ENCODE measurements at places on chromosomes 7 and 10. TPM values are rescaled to one million over a fixed set of nuclear protein-coding genes. Genes with fewer than 3 reads are reported as not detected.

Gene CPA1
- total RNA-seq: 7.6 TPM

Gene TMEM213
- total RNA-seq: not detected

Gene TLX1
- total RNA-seq: 0.13 TPM

Gene PAX4
- not detected for total RNA-seq

Gene FXYD4
- total RNA-seq: not detected

DNA sequence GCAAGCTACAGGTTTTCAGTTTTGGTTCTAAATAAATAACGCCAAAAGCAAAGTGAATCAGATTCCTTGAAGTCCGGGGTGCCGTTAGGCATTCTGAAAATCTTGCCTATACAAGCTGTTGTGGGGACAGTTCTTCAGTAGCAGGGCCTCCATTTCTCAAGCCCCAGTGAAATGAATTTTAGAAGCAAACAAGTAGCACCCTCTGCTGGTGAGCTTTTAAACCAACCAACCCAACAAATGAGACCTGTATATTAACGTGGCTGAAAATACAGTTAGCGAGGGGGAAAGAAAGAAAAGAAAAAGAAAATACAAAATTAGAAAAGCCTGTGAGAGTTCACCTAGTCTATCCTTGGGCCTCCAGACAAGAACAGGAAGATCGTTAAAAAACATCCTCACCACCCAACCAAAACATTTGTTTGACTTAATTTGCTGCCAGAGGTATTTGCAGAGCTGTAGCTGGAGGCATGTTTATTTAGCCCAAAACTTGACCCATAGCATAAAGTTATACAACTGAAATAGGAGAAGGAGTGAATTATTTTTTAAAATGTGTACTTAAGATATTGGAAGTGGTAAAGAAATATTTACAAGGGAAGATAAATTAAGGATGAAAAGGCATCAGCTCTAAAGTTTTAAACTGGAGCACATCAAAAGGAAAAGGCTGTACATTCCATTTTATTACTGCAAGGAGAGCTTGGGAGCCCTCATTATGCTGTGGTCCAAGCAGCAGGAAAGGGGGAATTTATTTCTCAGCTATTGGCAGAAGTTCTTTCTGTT lies 98.9 kb downstream of the DYNC1I1 start:
- H3K4me3 ChIP-seq: no peak overlapping the region
- H3K27me3 ChIP-seq: peaks cover 3% of the 10 kb centered on the region

DNA sequence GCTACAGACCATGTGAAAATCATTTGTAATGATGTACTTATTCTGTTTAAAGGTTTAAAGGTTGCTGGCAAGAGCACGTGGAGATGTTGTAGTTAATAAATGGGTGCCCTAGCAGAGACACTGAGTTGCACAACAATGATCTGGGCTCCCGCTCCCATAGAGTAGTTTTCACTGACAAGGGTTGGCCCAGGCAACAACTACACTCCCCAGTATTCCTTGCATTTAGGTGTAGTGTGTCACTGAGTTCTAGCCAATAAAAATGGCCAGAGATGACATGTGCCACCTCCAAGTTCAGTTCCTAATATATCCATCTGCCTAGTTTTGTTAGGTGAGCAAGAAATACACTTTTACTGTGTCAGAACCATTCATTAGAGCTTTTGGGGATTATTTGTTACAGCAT lies 392.1 kb upstream of the MTPN start:
- H3K36me3 ChIP-seq: no peaks in the 10 kb centered on the region
- DNase-seq: no peak
- H3K4me3 ChIP-seq: no peak overlapping the region
- no peak overlapping the region for H3K27ac ChIP-seq

DNA sequence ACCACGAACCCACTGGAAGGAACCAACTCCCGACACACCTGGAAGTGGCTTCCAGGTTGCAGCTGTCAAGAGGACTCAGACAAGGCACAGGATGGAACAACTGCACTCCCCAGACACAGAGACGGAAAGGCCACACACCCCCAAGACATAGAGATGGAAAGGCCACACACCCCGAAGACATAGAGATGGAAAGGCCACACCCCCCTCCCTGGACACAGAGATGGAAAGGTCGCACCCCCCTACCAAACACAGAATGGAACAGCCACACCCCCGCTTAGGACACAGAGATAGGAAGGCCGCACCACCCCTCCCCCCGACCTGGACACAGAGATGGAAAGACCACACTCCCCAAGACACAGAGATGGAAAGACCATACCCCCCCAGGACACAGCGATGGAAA lies 7.6 kb downstream of the ZNF511 start:
- H3K4me1 ChIP-seq: no peaks in the 10 kb centered on the region
- H3K27me3 ChIP-seq: no peaks in the 10 kb centered on the region
- no peak overlapping the region for H3K27ac ChIP-seq

- no peaks in the 10 kb centered on the region for H3K36me3 ChIP-seq
- no peak overlapping the region for H3K27ac ChIP-seq
These were observed 533.8 kb upstream of the LRRN3 start for GRCh38 chr7:110557136-110557535.

DNA sequence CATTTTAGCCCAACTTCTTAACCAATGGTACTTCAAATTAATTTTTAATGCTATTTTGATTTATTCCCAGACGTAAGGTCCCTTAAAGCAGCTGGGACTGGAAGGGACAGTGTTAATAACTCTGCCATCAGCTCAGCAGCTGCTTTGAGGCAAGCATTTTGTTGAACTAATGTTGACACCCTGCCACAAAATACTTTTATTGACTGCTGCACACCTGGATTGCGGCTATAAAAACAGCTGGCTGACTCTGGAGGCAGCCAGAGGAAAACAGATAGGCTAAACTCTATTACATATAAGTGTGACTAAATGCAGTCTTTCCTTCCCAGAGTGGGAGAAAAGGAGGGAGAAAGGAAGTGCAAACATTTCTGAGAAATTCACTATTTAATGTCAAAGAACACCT lies 77.6 kb downstream of the ETV1 start:
- H3K4me1 ChIP-seq: no peaks in the 10 kb centered on the region
- H3K36me3 ChIP-seq: no peaks in the 10 kb centered on the region
- no peak for DNase-seq
- H3K27me3 ChIP-seq: no peaks in the 10 kb centered on the region
- no peak overlapping the region for H3K27ac ChIP-seq

- no peaks in the 10 kb centered on the region for H3K36me3 ChIP-seq
- no peak overlapping the region for H3K27ac ChIP-seq
- DNase-seq: no peak
- no peaks in the 10 kb centered on the region for H3K4me1 ChIP-seq
- H3K27me3 ChIP-seq: no peaks in the 10 kb centered on the region
These were observed 16.1 kb upstream of the CDK14 start for GRCh38 chr7:90580051-90580450.

GRCh38 chr7:77427996-77428603 lies 12.0 kb upstream of the GSAP start:
- no peak overlapping the region for H3K4me3 ChIP-seq
- DNase-seq: no peak
- no peaks in the 10 kb centered on the region for H3K36me3 ChIP-seq
- no peak overlapping the region for H3K27ac ChIP-seq

DNA sequence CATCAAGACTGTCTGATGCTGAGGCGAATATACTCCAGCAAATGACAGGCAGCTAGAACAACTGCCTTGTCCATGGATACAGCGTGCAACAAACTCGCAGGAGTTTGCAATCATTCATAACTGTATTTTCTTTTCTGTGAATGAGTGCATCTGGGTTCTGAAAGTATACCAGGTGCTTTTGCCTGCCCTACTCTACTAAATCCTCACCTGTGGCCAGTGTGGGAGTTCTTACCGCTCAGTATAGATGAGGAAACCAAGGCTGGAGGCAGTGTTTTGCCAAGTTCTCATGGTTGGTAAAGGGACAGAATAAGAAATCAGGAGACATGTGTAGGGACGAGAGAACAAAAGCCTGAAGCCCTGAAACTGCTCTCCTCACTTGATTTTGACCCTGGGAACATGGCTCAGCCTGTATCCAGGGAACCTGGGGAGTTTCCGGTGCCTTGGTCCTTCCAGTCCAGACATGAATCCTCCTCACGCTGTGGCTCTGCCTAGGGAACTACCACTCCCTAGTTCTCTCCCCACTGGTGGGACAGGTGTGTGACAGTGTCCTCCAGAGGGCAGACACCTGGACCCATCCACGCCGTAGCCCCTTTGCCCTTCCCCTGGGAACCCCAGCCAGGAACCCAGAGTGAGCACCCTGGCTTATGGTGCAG lies 142.0 kb downstream of the CDH23 start:
- no peak overlapping the region for H3K4me3 ChIP-seq
- H3K4me1 ChIP-seq: no peaks in the 10 kb centered on the region
- H3K27ac ChIP-seq: no peak overlapping the region
- H3K36me3 ChIP-seq: no peaks in the 10 kb centered on the region
- DNase-seq: no peak

GRCh38 chr10:33703501-33704213 lies 369.2 kb upstream of the NRP1 start:
- no peaks in the 10 kb centered on the region for H3K36me3 ChIP-seq
- H3K4me1 ChIP-seq: no peaks in the 10 kb centered on the region
- DNase-seq: no peak
- no peaks in the 10 kb centered on the region for H3K27me3 ChIP-seq
- no peak overlapping the region for H3K27ac ChIP-seq
- H3K4me3 ChIP-seq: no peak overlapping the region

DNA sequence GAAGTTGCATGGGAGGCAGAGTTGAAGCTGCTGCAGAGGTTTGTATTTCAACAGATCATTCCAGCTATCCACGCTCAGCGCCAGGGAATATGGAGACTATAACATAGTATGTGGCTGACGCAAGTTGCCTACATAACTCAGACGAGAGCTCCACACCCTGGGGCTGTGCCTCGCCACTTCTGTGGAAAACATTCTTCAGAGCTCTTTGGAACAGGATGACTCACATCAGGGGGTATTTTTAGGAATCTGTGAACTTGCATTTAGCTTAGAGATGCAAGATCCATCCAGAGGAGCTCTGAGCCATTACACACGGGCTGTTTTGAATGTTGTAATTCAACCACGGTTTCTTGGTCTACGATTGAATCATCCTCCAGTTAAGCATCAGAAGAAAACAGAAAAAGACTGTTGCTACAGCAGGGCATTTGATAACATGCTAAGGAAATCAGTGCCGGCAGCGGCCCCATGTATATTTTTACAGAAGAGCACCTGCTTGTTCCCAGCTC lies 481.5 kb upstream of the AKR1E2 start:
- DNase-seq: peak; percentile 57
- H3K36me3 ChIP-seq: no peaks in the 10 kb centered on the region
- H3K4me1 ChIP-seq: peaks cover 3% of the 10 kb centered on the region
- no peaks in the 10 kb centered on the region for H3K27me3 ChIP-seq
- peak overlapping the region; percentile 79 for H3K27ac ChIP-seq

DNA sequence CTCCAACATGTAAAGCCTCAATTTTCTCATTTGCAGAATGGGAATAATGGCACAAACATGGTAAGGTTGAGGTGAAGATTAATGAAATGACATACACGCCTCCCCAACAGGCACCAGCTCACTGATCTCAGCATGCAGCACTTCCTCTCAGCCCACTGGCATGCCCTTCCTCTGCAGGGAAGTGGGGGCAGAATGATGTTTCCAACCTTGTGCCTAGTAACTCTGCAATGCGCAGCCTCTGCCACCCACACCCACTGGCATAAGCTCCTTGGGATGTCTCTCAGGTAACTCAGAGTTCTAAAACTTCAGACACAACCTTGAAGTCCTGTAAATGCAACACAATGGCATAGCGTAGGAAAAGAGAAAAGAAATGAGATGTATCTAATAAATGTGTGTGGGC lies 540.7 kb downstream of the HTR7 start:
- H3K4me1 ChIP-seq: peaks cover 7% of the 10 kb centered on the region
- no peaks in the 10 kb centered on the region for H3K36me3 ChIP-seq
- no peaks in the 10 kb centered on the region for H3K27me3 ChIP-seq
- H3K27ac ChIP-seq: no peak overlapping the region
- no peak overlapping the region for H3K4me3 ChIP-seq

- no peaks in the 10 kb centered on the region for H3K27me3 ChIP-seq
- peaks cover 14% of the 10 kb centered on the region for H3K4me1 ChIP-seq
These were observed 179.0 kb downstream of the DIP2C start for GRCh38 chr10:510415-510881.

DNA sequence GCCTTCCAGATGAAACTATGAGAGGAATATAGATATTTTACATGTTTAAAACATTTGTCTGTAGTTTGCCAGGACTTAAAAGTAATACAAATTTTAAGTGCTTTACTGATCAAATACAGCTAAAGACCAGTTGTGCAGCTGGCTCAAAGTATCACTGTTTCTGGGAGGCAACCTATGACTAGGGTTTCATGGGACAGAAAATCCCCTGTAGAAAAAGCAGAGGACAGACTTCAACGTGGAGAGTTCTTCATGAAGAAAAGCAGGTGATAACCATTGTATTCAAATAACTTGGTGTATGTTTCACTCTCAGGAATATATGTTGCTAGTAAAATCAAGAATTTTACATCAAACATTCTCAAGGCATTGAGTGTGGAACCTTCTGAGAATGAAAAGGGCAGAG lies 40.9 kb downstream of the PTER start:
- H3K27me3 ChIP-seq: no peaks in the 10 kb centered on the region
- H3K27ac ChIP-seq: no peak overlapping the region
- no peaks in the 10 kb centered on the region for H3K4me1 ChIP-seq
- DNase-seq: no peak

DNA sequence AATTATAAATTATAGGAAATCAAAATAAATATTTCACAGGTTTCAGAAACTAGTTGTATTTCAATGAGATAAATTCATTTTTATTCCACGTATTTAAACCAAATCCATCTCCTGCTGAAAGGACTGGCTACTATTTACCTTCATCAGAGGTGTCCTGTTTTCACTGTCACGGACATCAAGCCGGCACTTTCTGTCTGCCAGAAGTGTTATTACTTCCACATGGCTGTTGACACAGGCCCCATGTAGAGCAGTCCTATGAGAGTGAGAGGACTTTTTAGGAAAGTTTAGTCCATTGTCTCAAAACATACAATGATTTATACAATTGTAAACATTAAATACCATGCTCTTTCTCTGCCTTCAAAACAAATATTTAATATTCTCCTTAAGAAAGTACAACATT lies 100.4 kb upstream of the ACBD5 start:
- H3K4me3 ChIP-seq: no peak overlapping the region
- DNase-seq: no peak
- H3K4me1 ChIP-seq: no peaks in the 10 kb centered on the region
- H3K27ac ChIP-seq: no peak overlapping the region
- H3K36me3 ChIP-seq: no peaks in the 10 kb centered on the region
- no peaks in the 10 kb centered on the region for H3K27me3 ChIP-seq

DNA sequence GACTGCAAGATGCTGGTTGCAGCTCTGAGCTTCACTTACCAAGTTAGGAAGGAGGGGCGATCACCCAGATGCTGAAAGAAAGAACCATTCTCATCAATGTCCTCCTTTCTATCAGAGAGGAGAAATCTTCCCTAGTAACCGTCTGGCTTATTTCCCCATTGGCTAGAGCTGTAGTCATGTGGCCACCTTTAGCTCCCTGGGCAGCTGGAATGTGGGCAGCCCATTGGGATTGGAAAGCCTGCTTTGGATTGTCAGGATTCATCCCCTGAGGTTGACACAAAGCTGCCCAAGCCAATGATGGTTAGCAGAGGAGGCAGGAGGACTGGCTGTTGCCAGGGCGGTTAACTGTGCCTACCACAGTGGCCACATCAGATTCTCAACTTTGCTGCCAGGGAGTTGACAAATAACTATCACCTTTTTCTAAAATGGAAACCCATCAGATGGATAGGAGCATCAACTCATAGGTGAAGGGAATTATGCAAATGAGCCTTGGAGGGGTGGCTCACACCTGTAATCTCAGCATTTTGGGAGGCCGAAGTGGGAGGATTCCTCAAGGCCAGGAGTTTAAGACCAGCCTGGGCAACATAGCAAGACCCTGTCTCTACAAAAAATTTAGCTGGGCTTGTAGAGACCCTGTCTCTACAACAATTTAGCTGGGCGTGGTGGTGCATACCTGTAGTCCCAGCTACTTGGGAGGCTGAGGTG lies 206.4 kb upstream of the GALNT17 start:
- no peak overlapping the region for H3K4me3 ChIP-seq
- no peaks in the 10 kb centered on the region for H3K36me3 ChIP-seq
- no peaks in the 10 kb centered on the region for H3K27me3 ChIP-seq

Data from Panc1 (cell line).